NK-92 treated with Interleukin-12 subunit alpha and Interleukin-12 subunit beta, amount 100 ng/mL, for 24 hours (cell line): ENCODE measurements at places on chromosomes 16 and 17.

- no peak for DNase-seq
Measured at GRCh38 chr17:57877803-57878377, 28.0 kb upstream of the MRPS23 start.

DNA sequence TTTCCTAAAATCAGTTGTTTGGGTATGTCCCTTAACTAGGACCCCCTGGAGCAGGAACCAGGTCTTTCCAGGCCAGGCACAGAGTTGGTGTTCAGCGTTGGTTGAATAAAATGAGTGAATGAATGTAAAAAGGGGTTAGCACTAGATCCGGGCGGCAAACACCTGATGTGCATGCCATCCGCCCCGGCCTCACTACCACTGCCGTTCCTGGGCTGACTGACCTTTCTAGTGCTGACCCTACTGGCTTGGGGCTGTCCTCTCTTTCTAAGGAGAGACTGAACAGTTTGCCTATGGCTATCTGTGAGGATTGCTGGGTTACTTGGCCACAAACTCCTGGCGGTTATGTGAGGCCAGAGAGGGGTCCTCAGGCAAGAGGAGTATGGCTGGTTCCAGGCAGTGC is 10.1 kb upstream of the PHF12 start:
- no peak for DNase-seq

DNA sequence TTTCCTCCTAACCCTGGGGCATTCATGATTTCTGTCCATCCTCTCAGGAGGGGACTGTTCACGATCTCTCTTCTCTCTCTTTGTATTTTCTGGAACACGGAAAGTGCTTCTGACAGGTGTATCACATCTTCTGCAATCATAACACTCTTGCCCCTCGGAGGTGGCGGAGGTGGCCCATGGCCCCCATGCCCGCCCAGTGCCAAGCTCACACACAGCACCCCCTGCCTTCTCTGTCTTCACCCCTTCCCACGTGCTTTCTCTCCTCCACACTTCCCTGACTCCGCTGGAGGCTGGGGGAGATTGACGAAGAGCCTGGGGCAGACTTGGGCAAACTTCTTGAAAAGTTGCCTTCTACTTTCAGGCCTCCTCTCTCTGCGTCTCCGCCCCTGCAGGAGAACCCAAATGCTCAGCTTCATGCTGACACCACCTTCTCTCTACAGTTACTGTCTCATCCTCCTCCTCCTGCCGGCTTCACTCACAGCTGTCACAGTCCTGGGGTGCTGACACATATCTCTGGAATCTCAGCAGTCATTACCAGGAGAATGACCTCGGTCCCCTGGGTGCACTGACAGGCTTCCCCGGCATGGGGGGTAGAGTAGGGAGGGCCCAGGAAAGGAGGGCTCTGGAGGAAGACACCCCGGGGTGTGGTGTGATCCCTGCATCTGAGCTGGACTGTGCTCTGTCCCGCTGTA is 127.1 kb downstream of the ENGASE start:
- no peak for DNase-seq

DNA sequence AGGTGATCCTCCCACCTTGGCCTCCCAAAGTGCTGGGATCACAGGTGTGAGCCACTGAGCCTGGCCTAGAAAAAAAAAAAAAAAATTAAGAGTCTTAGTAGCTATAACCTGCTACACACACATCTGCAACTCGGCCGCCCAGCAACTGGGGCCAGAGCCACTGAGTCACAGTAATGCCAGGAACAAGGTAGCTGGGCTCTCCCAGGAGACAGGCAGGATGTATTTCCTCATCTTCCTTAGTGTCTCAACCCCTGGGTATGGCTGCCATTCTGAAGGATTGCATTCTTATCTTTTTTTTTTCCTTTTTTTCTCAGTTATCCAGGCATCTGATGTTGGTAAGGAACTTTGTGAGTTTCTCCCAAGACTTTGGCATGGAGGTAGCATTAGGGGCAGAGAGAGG is 7.1 kb upstream of the PSMD3 start:
- DNase-seq = no peak

DNA sequence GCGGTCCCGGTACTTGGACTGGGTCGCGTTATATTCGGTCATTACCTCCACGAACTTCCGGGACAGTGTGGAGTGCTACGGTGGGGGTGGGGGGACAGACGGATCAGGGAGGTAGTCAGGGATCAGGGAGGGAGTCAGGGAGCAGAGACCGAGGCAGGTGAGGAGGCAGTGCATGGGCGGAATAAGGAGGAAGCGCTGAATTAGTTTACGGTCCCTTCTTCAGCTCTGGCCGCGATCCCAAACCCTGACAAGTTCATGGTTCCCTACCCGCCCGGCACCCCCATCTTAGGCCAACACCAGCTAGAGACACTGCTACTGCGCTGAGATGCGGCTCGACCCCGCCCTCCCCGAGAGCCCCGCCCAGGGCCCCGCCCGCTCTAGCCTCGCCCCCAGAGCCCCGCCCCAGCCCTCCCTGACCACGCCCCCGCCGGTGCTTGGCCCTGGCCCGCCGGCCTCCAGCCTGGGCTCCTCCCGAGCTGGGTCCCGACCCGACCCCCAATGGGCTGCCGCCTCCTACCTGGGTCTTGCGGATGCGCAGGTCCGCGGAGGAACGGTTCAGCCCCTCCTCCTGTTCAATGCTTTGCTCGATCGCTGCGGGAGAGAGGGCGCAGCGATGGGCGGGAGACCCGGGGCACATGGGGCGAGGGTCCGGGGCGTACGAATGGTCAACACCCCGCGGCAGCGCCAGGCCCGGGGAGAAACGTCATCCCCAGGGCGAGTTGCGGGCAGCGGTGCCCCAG is 12.1 kb downstream of the HSD3B7 start:
- peak; percentile 69 for DNase-seq

- DNase-seq = no peak
Measured at GRCh38 chr16:27430923-27431484, 29.0 kb downstream of the IL21R start.

GRCh38 chr16:52535076-52535475 is 11.9 kb downstream of the TOX3 start:
- no peak for DNase-seq

DNA sequence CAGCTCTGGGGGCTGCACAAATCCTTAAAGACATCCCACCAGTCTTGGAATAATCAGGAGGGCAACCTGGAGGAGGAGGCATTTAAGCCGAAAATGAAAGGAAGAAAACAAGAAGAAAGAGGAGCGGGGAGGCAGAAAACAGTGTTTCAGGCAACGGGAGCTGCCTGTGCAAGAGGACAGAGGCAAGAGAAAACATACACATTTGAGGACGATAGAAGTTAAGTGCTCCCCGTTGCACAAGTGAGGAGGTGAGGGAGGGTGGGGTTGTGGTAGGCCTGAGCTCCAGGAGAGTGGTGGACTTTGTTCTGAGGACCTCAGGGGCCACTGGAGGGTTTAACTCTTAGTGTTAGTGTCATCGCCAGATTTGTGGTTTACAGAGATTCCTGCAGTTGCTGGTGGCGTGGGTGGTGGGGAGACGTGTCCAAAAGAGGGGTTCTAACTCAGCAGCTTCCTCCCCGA is 27.6 kb upstream of the CIBAR2 start:
- no peak for DNase-seq

DNA sequence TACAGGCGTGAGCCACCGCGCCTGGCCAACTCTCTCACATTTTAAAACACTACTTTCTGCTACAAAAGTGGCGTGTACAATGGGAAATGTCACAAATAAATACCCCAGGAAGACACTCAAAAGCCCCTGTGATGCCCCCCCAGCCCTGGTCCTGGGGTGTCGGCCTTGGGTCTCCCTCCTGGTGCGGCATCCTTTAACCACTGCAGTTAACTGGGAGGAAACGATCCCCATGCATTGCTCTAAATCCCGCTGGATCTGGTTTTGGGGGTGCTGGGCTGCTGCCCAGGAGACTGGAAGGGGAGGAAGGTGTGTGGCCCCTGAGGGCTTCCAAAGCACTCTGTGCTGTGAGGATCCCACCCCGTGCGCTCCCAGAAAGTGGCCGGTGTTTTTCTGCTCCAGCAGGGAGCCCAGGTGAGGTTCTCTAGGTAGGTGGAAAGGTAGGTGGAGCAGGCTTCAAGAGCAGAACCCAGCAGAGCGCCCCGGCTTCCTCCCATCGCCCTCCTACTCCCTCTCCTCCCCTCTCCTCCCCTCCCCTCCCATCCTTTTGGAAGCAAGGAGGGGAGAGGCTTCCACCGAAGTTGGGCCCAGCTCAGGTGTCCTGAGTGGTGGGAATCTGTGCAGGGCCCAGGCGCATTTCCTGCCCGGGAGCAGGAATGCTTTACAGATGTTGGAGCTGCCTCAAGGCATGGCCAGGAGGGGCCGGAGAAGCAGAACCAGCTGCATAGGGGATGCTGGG is 363.3 kb downstream of the SEC14L1 start:
- no peak for DNase-seq

DNA sequence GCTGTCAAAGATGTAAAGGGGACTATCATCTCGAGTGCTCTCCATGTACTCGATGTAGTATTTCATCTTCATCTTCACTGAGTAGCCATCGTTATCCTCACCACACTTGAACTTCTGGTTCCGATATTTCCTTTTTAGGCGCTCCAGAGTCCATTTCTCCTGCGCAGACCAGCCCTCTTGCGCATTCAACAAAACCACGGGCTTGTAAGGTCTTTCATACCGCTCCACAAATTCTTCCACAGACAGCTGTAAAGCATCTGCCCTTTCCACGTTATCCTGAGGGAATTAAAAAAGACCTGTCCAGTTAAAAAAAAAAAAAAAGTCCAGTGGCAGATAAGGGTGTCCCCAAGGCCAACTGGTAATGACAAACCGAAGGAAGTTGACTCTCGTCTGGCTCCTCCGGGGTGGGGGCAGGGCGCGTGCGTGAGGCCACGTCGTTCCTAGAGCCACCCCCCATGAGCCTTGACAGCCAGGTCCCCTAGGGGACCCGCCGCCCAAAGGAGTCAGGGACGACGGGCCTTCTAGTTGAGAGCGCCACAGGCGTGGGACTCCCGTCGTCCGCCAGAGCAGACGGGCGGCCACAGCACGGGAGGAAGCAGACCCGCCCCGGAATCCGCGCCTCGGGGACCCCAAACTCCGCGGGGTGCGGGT is 701 bp downstream of the JMJD6 start:
- DNase-seq = peak; percentile 70

DNA sequence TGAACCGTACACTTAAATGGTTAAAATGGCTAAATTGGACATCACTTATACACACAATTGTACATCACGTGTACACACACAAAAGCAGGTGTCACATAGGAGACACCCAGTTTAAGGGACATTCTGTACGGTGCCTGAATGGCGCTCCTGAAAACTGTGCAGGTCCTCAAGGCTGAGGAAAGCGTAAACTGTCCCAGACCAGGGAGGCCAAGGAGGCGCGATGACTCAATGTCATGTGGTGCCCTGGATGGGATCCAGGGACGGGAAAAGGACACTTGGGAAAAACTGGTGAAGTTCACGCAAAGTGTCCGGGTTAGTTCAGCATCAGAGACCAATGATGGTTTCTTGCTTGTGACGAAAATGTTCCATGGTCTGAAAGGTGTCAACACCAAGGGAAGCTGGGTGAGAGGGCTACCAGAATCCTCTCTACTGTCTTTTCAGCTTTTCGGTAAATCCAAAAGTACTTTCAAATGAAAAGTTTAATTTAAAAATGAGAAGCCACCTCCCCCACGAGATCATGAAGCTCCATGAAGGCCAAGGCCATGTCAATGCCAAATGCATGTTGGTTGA is 112.2 kb downstream of the CMIP start:
- no peak for DNase-seq

DNA sequence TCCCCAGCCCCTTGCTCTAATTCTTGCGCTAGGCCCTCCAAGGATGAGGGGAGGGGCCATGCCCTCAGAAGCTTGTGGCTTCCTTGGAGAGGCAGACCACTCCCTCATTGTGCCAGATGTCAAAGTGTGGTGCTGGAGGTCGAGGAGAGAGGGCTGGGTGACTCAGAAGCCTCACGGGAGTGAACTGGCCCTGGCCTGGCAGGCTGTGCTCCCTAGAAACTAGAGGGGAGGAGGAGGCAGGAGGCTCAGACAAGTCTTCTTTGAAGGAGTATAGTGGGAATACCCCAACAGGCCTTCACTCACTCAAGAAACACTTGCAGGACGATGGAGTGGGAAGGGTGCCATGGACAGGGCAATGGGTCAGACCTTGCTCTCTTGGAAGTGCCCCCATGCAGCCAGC is 18.5 kb downstream of the ANKRD40 start:
- DNase-seq = no peak

DNA sequence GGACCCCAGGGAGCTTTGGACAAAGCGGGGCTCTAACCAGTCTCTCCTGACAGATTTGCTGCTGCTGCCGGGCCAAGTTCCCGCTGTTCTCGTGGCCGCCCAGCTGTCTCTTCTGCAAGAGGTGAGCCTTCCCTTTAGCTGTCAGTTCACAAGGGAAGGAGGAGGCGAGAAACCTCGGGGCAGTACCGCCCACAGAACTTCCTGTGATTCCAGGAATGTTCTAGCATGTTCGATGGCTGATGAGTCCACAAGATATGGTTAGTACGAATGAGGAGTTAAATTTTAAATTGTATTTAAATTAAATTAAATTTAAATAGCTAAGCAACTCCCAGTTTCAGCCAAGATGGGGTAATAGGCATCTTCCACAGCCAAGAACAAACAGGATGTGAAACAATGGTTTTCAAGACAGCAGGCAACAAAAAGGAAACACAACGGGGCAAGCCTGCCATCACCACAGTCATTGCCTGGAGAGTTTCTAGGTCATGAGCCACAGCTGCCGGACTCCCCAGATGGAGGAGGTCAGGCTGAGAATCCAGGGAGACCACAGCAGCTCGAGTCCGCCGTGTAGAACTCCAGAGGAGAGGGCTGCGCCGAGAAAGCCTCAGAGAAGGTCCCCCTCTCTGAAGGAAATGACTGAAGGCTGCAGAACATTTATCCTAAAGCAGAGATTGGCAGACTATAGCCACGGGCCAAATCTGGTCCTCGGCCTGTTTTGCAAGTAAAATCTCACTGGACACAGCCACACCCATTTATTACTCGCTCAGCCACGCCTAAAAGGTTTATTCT is 9.5 kb upstream of the TCF25 start:
- peak; percentile 13 for DNase-seq

- DNase-seq = no peak
Measured at GRCh38 chr17:49728425-49728824, 20.7 kb upstream of the SLC35B1 start.

- no peak for DNase-seq
Measured at GRCh38 chr16:80573700-80574120, 32.9 kb downstream of the DYNLRB2 start.

- no peak for DNase-seq
Measured at GRCh38 chr16:26993511-26993910, 73.2 kb upstream of the C16orf82 start.

GRCh38 chr17:14282726-14283125 is 18.2 kb upstream of the HS3ST3B1 start:
- no peak for DNase-seq

GRCh38 chr17:30921544-30922196 is at the start of gene ADAP2:
TSS of gene ADAP2 (plus strand) at chr17:30921945. CDS start at chr17:30922015, 70 bp downstream.
- DNase-seq = no peak

DNA sequence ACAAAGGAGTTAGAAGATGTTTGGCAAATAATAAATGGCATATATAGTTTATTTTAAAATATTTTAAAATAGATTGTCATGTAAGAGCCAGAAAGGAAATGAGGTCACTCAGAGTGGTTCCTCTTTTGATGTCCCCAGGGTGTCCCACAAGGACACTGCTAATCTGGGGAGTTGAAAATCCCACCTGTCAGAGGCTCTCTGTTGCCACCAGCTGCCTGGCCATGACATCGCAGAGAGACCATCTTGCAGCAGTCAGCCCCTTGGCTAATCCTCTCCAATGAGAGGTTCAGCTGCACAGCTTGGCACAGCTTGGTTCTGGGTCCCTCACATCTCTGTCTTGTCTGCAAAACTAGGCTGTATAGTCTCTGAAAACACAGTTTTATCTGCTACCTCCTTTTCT is 11.0 kb upstream of the RBFOX1 start:
- DNase-seq = no peak
